ENCODE measurements at places on chromosomes 6 and 20. TPM values are rescaled to one million over a fixed set of nuclear protein-coding genes. Genes with fewer than 3 reads are reported as not detected.
A peak's percentile ranks its signal among the peaks of the same experiment; 100 is the strongest.

Gene HLA-DOB
- total RNA-seq, result 2.4 TPM

- no peaks in the 10 kb centered on the region for H3K4me1 ChIP-seq
- H3K36me3 ChIP-seq, result no peaks in the 10 kb centered on the region
- no peaks in the 10 kb centered on the region for H3K27me3 ChIP-seq
- H3K4me3 ChIP-seq, result no peak overlapping the region
These were observed 508.9 kb upstream of the ADGRB3 start for GRCh38 chr6:68126089-68126749.

DNA sequence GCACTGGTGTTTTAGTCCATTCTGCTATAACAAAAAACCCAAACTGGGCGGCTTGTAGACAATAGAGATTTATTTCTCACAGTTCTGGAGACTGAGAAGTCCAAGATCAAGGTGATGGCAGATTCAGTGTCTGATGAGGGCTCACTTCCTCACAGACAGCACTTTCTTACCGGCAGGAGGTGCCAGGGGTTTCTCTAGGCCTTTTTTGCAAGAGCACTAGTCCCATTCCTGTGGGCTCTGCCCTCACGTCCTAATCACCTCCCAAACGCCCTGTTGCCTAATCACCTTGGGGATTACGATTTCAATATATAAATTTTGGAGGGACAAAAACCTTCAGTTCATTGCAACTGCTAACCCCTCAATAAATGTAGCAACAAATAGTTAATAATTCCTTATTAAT, 140.0 kb upstream of the SGK1 start:
- H3K4me1 ChIP-seq, result peaks cover 4% of the 10 kb centered on the region
- no peak overlapping the region for H3K27ac ChIP-seq
- H3K27me3 ChIP-seq, result no peaks in the 10 kb centered on the region
- no peak overlapping the region for H3K4me3 ChIP-seq
- DNase-seq, result no peak

GRCh38 chr20:43477619-43478018, 19.9 kb downstream of the SRSF6 start:
- H3K27me3 ChIP-seq, result peaks cover 16% of the 10 kb centered on the region
- DNase-seq, result no peak
- peaks cover 2% of the 10 kb centered on the region for H3K36me3 ChIP-seq
- H3K4me1 ChIP-seq, result no peaks in the 10 kb centered on the region

Gene MAS1
- total RNA-seq, result not detected

Gene NKAIN4
- not detected for total RNA-seq

GRCh38 chr6:24943774-24944173, 8.0 kb upstream of the RIPOR2 start:
- H3K27ac ChIP-seq, result no peak overlapping the region
- H3K4me1 ChIP-seq, result peaks cover 62% of the 10 kb centered on the region
- H3K4me3 ChIP-seq, result no peak overlapping the region
- peaks cover 73% of the 10 kb centered on the region for H3K36me3 ChIP-seq
- DNase-seq, result no peak
- no peaks in the 10 kb centered on the region for H3K27me3 ChIP-seq

DNA sequence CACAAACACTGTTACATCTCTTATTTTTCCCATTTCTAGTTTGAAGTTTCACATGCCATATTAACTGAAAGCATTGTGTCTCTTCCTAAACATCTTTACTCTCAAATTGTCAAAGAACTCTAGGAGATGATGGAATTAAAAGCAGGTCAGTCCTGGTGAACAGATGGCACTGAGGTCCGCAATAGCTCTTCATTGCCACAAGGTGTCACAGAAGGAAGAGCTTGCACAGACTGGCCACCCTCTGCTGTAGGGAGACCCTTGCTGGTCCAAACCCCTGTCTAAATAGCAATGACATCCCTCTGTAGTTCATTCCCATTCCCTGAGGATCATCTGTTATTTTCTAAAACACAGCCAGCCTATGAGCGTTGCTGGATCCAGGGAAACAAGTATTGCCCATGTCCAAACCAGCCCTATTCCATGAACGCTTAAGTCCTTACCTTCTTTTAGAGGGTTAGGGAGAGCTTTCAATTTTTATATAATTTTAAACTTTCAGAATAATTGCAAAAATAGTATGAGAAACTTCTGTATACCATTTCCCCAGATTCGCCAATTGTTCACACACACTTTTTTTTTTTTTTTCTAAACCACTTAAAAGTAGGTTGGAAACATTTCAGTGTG, 10.1 kb upstream of the HDAC2 start:
- H3K36me3 ChIP-seq, result no peaks in the 10 kb centered on the region
- peaks cover 3% of the 10 kb centered on the region for H3K27me3 ChIP-seq
- H3K27ac ChIP-seq, result no peak overlapping the region
- no peak overlapping the region for H3K4me3 ChIP-seq

Gene ZNF311
- 0.65 TPM for total RNA-seq

GRCh38 chr6:127855542-127856159, 45.2 kb downstream of the THEMIS start:
- H3K4me3 ChIP-seq, result no peak overlapping the region
- H3K27ac ChIP-seq, result peak overlapping the region; percentile 44
- H3K4me1 ChIP-seq, result peaks cover 57% of the 10 kb centered on the region
- no peaks in the 10 kb centered on the region for H3K27me3 ChIP-seq

- DNase-seq, result no peak
- no peaks in the 10 kb centered on the region for H3K36me3 ChIP-seq
- no peaks in the 10 kb centered on the region for H3K4me1 ChIP-seq
- no peaks in the 10 kb centered on the region for H3K27me3 ChIP-seq
- no peak overlapping the region for H3K27ac ChIP-seq
These were observed 66.7 kb downstream of the CD164 start for GRCh38 chr6:109315341-109316110.

All from activated CD4-positive, alpha-beta T cell treated with anti-CD3 and anti-CD28 coated beads, Interleukin-2, amount 10 ng/mL, durations not matched to agents 7 days and 5 days (primary cell).